ENCODE measurements at places on chromosomes 7 and 10.

DNA sequence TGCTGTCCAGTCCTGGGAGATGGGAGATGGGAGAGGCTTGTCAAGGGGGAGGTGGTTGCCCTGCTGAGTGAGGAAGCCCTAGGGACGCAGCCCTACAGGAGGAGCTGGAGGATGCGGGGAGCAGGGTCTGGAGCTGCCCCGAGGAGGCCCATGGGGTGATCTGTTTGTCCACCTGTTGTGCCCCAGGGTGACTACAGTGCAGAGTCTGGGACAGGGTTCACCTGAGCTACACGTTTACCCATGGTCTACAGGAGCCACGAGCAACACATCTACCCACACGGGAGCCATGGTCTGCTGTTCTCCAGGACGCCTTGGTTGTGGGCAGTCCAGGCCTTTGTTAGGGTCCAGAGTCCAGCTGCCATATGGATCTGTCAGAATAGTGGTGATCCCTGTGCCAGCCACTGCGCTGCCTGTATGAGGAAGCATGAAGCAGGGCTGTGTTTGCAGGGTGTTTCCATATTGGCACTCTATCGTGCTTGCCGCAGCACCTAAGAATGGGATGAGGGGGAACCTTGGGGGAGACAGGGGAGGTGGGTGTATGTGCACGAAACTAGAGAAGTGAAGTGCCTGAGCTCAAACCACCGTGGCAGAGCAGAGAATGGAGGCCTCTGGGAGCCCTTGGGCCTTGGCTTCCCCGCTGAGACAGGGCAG lies 23.7 kb downstream of the ZNF775 start:
- no peak for DNase-seq

DNA sequence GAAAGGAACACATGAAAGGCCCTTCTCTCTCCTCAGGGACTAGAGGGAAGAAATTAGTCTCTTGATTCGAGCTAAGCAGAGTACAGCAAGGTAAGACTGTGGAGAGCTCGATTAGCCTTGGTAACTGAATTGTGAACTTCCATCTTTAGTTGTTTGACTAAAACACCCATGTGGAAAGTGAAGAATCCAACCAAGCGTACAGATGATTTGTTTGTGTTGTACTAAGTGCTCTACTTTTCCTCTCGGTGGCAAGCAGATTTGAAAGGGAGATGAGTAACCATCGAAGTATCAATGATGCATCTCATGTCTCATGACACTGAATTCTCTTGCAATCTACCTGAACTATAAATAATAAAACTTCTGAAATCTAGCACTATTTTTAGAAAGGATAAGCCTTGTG lies 80.7 kb downstream of the FZD1 start:
- DNase-seq, result no peak

DNA sequence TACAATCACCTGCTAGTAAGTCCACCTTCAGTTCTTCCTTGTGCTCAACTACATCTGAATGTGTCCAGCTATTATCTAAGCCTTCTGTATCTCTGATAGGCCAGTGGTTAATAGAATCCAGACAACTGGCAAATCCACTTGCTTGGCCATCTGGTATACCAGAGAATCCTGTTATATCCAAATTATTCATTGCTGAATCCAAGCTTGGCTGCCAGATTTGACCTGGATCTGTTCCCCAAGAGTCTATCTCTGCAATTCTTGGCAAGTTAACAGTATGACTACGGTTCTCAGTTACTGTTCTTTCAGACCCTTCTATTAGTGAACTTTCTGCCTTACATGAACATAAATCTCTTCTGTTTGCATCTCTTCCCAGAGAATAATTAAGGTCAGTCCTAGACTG lies 154.6 kb upstream of the TARP start:
- no peak for DNase-seq

- DNase-seq, result no peak
Observed at GRCh38 chr10:131757285-131758058, 143.3 kb upstream of the PPP2R2D start.

DNA sequence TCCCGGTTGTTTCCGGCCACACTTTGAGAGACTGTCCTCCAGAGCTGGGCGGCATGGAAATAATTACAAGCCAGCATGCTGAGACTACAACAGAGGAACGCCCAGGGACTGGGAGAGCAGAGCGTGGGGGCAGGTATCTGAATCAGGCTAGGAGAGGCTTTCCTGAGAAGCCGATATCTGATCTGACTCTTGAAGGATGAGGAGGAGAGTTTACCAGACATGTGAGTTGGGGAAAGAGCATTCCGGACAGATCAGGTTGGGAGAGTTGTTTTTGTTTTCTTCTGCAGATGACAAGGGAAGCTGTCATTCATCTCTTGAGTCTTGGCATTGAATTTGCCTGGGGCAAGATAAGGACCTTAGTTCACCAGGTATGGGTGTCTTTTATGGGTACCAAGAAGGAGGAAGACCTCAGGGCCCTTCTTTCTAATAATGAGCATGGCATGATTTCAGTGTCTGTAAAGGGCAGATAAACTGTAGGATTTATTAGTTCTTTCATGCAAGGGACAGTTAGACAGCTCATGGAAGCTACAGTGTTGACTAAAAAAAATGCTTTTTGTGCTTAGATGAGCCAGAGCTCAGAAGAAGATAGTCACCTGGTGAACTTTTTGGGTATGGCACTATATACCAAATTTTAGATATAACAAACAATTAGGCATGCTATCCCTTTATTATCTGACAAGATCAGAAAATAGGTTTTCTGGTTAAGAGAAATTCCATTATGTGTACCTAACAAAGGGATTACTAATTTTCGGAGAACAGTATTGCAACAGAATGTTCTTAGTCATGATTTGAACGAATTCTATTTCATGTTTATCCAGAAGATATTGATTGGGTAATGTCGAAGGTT lies 36.2 kb downstream of the WBP1L start:
- DNase-seq, result no peak

GRCh38 chr7:138127996-138128395 lies 51.7 kb downstream of the AKR1D1 start:
- DNase-seq, result no peak

DNA sequence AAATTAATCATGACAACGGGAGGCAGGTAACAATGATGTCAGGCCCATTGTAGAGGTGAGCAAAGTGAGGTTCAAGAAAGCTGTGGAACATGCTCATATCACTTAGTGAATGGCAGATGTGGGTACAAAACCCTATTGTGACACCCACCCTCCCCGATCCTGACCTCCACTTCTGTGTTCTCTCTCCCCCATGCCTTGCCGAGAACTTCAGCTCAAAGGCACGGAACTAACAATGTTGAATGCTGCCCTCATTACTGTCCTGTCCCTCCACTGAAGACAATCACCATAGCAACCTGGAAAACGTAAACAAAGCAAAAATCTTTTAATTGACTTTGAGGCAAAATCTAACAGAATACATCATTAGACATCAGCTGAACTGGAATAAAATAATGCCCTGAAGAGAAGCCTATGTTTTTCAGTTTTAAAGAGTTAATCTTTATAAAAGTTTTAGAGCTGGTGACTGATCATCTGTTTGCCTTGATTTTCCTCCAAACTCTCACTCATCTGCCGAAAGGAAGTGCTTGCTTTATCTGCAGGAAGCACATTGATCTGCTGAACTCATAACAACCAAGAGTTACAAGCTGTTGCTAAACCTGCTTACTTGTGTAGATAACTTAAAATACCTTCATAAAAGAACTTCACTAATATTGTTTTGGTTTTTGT lies 133.6 kb downstream of the CUBN start:
- DNase-seq, result no peak

GRCh38 chr10:34116220-34116641 lies 698.9 kb downstream of the PARD3 start:
- DNase-seq, result no peak

- DNase-seq, result no peak
Observed at GRCh38 chr7:68800316-68800715, 798.0 kb upstream of the AUTS2 start.

GRCh38 chr10:124168581-124168980 lies 75.2 kb upstream of the CHST15 start:
- DNase-seq, result no peak

GRCh38 chr7:117176206-117176605 lies 146.7 kb downstream of the WNT2 start:
- no peak for DNase-seq

DNA sequence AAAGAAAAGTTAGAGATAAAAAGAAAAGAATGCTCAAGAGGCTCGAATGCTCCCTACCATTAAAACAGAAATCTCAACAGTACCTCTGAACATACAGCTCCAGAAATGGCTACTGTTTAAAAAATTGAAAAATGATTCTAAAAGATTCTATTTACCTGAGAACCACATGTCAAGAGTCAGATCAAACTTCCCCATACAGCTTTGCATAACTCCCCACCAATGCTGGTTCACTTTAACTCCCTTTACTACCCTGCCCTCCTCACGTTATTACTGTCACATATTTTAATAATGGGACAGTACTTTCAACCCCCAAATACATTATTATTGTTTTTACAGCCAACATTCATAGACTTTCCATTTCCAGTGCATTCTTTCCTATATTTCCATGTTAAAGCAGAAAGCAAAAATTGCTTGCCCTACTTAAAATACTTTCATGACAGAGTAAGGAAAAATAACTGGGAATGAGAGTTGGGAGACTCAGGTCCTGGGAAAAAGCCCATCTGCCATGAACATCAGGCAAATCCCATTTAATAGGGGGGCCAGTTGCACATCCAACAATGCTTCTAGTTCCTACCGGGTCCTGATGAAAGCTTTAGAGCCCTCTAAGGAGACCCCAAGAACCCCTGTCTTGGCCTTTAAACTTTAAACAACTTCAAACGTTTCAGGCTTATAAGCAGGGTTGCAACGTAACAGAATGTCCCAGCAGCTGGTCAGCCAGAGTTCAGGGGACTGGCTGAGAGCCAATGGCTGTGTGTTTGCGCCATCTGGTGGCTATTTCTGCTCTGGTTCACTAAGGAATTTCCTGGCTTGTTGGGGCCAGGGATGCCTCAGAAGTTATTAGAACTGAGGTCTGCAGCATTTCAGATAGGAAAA lies 247.4 kb downstream of the ELMO1 start:
- DNase-seq, result peak; percentile 76

GRCh38 chr10:92080244-92080643 lies 156.7 kb downstream of the BTAF1 start:
- no peak for DNase-seq

Measured in stimulated activated CD8-positive, alpha-beta memory T cell treated with anti-CD3 and anti-CD28 coated beads, Interleukin-4, amount 100 ng/mL, for 48 hours (primary cell).